Fibroblast of lung (primary cell): ENCODE measurements at places on chromosomes 13 and 19. TPM values are rescaled to one million over a fixed set of nuclear protein-coding genes. Genes with fewer than 3 reads are reported as not detected.

DNA sequence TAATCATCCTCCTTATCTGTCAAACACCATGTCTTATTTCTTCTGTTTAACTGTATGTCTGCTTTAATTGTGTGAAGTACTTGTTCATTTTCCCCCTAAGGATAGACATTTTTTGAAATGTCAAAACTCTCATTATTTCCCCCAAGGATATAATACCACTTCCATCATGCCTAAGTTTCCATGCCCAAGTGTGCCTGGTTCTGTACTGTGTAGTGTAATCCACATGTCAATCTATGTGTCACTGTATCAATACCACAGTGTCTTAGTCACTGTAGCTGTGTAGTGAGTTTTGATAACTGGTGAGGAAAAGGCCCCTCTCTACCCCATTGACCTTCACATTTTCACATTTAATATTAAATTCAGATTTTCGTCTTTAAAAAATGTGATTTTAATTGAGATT is 1265.5 kb downstream of the PCDH9 start:
- no peak overlapping the region for H3K4me3 ChIP-seq
- H3K27me3 ChIP-seq = no peaks in the 10 kb centered on the region

DNA sequence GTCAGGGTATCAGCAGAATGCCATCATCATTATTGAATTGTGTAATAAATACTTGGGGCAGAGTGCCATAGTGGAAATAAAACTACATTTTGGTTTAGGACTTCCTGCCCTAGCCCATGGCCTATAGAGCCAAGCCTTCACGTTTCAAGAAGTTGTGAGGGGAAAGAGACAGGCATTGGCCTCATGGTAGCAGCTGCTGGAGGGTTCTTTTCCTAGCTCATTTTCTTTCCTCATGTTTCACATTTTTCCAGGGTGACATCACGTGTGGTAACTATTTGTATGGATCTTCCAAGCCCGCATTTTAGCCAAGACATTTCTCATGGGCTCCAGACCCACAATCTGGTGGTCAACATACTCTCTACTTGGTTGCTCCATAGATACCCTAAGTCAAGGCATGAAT is 80.4 kb downstream of the LRCH1 start:
- H3K36me3 ChIP-seq = no peaks in the 10 kb centered on the region
- DNase-seq = peak; percentile 71
- H3K4me3 ChIP-seq = no peak overlapping the region
- H3K27ac ChIP-seq = peak overlapping the region; percentile 24
- peaks cover 4% of the 10 kb centered on the region for H3K4me1 ChIP-seq
- H3K27me3 ChIP-seq = no peaks in the 10 kb centered on the region

GRCh38 chr19:52343548-52343947 is 7.5 kb downstream of the ZNF610 start:
- H3K27me3 ChIP-seq = no peaks in the 10 kb centered on the region
- H3K4me3 ChIP-seq = no peak overlapping the region
- H3K27ac ChIP-seq = no peak overlapping the region

GRCh38 chr19:7845390-7846154 is 15.6 kb downstream of the EVI5L start:
- no peak for DNase-seq
- no peaks in the 10 kb centered on the region for H3K36me3 ChIP-seq
- no peak overlapping the region for H3K27ac ChIP-seq
- no peaks in the 10 kb centered on the region for H3K27me3 ChIP-seq

GRCh38 chr19:36244066-36244465 is 29.2 kb downstream of the ZNF146 start:
- H3K36me3 ChIP-seq = peaks cover 2% of the 10 kb centered on the region
- H3K27me3 ChIP-seq = no peaks in the 10 kb centered on the region
- no peak for DNase-seq
- no peak overlapping the region for H3K27ac ChIP-seq

DNA sequence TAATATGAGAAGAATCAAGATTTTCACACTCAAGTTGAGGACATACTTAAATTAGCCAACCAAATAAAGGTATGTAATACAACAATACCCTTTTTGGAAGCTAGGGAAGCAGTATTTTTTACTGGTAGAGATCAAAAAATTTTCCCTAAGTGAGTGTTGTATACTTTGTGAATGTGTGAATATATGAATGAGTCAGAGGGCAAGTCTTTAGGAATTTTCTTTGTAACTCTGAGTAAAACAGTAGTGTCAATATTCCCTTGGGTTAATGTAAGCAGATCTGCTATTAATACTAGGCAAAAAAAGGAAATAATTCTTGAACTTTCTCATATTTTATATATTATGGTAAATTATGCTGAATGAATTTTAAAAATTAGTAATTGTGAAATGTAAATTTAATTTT is 1161.8 kb upstream of the MIR17HG start:
- H3K36me3 ChIP-seq = no peaks in the 10 kb centered on the region
- H3K4me1 ChIP-seq = no peaks in the 10 kb centered on the region
- no peak overlapping the region for H3K27ac ChIP-seq
- no peak overlapping the region for H3K4me3 ChIP-seq
- DNase-seq = no peak
- H3K27me3 ChIP-seq = no peaks in the 10 kb centered on the region

DNA sequence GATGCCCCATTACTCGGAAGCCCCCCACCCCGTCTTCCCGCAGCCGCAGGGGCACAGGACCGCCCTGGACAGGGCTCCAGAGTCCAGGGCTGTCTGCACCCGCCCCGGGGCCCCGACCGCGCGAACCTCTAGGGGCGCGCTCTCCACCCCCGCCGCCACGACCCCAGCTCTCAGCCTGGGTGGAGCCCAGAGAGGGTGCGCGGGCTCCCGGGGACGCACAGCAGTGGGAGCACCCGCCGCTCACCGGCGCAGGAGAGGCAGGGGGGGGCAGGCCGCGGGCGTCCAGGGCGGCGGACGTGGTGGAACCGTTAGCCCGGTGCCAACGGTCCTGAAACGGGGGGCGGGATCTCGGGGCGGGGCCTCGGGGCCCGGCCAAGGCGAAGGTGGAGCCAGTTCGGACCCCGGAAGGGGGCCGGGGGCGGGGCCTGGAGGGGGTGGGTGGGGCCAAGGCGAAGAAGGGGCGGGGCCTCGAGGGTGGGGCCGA is at the start of gene ATP8B3:
Gene ATP8B3 (minus strand): TSS at position 335 of the 484 bp plus-strand sequence. CDS start 540 bp downstream, outside the sequence.
- no peak for DNase-seq
- peaks cover 2% of the 10 kb centered on the region for H3K4me1 ChIP-seq
- H3K27ac ChIP-seq = peak within 1 kb of the TSS; percentile 73
- H3K4me3 ChIP-seq = peak within 1 kb of the TSS; percentile 67
- H3K27me3 ChIP-seq = no peaks in the 10 kb centered on the region

DNA sequence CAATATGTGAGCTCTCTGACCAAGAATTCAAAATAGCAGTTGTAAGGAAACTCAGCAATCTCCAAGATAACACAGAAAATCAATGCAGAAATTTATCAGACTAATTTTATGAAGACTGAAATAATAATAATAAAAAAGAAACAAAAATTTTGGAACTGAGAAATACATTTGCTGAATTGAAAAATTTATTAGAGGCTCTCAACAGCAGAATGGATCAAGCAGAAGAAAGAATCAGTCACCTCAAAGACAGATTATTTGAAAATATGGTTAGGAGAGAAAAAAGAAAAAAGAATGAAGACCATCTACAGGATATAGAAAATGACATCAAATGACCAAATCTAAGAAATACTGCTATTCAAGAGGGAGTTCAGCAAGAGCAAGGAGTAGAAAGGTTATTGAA is 75.6 kb downstream of the RFC3 start:
- DNase-seq = no peak
- no peaks in the 10 kb centered on the region for H3K36me3 ChIP-seq
- H3K4me3 ChIP-seq = no peak overlapping the region
- H3K27ac ChIP-seq = no peak overlapping the region
- no peaks in the 10 kb centered on the region for H3K27me3 ChIP-seq
- no peaks in the 10 kb centered on the region for H3K4me1 ChIP-seq

GRCh38 chr19:33093420-33094210 is 12.6 kb downstream of the GPATCH1 start:
- no peaks in the 10 kb centered on the region for H3K27me3 ChIP-seq
- H3K4me1 ChIP-seq = no peaks in the 10 kb centered on the region
- no peak overlapping the region for H3K4me3 ChIP-seq
- no peak for DNase-seq

DNA sequence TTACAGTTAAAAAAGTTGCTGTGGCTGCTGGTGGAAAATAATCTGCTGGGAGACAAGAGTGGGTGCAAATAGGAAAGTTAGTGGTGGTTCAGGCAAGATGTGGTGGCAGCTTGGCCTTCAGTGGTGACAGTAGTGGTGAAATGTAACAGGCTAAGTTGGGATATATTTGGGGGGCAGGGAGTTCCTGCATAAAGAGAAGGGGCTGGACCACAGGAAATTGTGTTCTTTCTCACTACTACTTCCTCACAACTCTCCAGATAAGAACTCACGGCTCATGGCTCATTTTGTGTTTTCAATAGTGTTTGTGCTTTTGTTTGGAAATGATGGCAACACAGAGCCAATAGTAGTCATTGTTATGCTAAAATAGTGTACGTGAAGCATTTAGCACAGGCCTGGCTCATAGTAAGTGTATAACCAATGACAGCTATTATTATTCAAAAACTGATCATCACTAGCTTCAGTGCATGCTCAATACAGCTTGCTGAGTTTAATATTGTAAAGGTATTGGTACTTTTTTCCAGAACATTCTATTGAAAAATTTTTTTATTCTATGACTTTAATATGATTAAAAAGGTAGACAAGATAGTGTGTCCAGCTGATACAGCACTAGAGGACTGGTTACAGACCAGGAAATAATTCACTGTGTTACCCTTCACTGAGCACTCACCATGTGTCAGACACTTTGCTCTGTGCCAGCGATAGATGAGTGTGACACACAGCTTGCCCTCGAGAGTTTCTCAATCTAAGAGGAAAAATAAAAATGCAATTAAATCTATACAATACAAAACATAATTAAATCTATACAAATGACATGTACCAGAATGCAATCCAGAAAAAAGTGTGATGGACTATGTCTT is 209.8 kb downstream of the POU4F1 start:
- H3K27ac ChIP-seq = no peak overlapping the region
- no peaks in the 10 kb centered on the region for H3K27me3 ChIP-seq
- H3K36me3 ChIP-seq = no peaks in the 10 kb centered on the region
- H3K4me3 ChIP-seq = no peak overlapping the region
- H3K4me1 ChIP-seq = no peaks in the 10 kb centered on the region
- no peak for DNase-seq

DNA sequence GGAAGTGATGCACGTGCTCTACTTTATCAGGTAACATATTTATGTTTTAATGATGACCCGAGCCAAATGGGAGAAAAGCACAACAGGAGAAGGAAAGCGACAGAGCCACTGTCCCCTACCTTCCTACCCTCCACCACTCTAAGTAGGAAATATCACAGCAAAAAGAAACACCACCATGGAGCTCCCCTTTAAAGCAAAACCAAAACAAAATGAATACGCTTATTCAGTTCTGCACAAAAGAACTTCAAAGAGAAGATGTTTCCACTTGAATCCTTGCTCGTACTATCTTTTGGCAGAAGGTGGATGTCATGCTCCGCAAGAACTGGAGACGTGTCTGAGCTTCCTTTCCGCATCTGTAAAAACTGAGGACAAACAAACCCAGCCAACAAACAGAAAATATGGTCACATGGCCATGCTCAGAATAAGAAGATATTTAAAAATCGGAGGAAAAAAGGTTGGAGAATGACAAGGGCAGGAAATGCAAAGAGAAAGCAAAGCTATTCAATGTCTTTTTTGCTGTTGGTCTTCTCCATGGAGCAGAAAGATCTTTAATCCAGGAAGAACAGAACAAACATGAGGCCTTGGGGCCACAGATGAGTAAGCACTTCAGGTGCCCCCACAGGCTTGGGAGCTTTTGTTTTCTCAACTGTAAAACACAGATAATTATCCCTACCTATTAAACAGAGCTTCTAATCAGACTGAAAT is 19.5 kb downstream of the N4BP2L1 start:
- no peak overlapping the region for H3K4me3 ChIP-seq
- H3K4me1 ChIP-seq = no peaks in the 10 kb centered on the region
- H3K27me3 ChIP-seq = no peaks in the 10 kb centered on the region
- no peaks in the 10 kb centered on the region for H3K36me3 ChIP-seq

GRCh38 chr19:54133312-54133956 is 4.1 kb upstream of the CNOT3 start:
- no peak for DNase-seq
- peaks cover 4% of the 10 kb centered on the region for H3K4me1 ChIP-seq
- no peak overlapping the region for H3K27ac ChIP-seq
- H3K27me3 ChIP-seq = no peaks in the 10 kb centered on the region
- peaks cover 13% of the 10 kb centered on the region for H3K36me3 ChIP-seq
- H3K4me3 ChIP-seq = no peak overlapping the region

DNA sequence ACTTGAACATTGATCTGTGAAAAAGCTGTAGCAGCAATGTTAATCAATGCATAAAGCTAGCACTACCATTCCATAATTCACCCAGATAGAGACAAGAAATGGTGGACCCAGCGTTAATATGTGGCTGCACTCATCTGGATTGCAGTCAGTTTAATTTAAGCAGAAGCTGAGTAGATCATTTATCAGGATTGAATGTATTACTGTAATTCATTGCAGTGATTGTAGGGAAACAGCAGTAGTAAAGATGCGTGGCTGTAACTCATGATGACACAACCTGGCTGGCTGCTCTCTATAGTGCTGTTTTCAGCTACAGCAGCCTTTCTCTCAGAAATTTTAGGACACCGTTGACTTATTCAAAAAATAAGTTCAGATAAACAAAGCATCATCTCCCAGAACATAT is 499.5 kb upstream of the SLITRK6 start:
- no peak overlapping the region for H3K27ac ChIP-seq
- DNase-seq = no peak
- no peak overlapping the region for H3K4me3 ChIP-seq
- H3K4me1 ChIP-seq = no peaks in the 10 kb centered on the region

DNA sequence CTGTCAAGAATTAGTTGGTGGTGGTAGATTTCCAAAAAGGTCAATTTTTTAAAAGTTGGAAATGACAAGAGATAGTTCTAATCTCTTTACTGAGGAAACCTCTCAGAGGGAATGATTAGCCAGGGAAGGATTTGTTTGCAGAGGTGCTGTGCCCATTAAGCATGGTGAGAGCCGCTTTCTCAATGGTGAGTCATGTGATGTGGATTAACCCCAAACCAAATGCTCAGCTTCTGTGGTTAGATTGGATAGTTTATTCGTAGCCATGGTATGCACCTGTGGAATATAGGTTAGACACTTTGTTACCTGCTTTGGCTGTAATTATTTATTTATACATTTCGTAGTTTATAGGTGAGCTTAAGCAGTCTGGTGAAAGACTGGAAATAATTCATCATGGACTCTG is 7.1 kb downstream of the HNRNPM start:
- DNase-seq = peak; percentile 81
- H3K4me3 ChIP-seq = no peak overlapping the region
- peaks cover 2% of the 10 kb centered on the region for H3K36me3 ChIP-seq

The SIGLEC5 gene
- total RNA-seq = not detected in 2 replicates

The PTH2 gene
- not detected in 2 replicates for total RNA-seq
